ENCODE measurements at places on chromosomes 3 and 15.
A peak's percentile ranks its signal among the peaks of the same experiment; 100 is the strongest.

GRCh38 chr3:45319996-45320305, 68.4 kb upstream of the LARS2 start:
- no peak for DNase-seq

GRCh38 chr15:69546182-69546581, 93.6 kb downstream of the RPLP1 start:
- DNase-seq: no peak

DNA sequence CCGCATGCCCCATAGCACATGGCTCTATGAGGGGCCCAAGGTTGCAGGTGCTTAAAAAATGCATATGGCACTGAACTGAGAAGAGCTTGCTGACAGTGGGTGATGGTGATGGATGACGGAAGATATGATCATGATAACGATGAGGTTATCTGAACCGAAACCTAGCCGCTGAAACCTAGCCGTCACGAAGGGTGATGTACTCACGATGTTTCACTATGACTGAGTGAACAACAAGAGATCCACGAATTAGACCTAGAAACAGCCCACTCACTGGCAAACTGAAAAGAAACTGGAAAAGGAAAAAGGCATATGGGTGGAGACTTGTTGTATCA, 57.6 kb upstream of the BCL6 start:
- no peak for DNase-seq

GRCh38 chr3:30607032-30607833, 832 bp downstream of the TGFBR2 start:
- peak; percentile 93 for DNase-seq

DNA sequence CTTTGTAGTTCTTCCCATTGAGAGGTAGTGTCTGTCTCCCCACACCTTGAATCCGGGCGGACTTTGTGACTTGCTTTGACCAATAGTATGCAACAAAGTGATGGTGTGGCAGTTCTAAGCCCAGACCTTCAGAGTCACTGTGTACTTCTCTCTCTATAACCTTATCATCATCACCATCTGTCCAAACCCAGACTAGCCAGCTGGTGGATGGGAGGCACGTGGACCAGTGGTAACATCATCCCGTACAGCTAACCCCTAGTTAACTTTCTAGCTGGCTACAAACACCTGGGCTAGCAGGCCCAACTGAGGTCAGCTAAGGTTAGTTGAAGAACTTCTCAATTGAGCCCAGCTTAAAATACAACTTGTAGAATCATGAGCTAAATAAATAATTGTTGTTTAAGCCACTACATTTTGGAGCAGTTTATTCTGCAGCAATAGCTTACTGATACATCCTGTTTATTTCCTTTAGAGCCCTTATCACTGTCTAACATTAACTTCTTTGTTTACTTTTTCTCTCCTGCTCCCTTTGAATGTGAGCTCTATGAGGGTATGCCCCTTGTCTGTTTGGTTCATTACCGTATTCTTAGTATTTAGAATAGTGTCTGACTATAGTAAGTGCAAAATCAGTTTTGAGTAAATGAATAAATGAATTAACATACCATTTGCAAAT, 11.5 kb upstream of the CCR9 start:
- no peak for DNase-seq

DNA sequence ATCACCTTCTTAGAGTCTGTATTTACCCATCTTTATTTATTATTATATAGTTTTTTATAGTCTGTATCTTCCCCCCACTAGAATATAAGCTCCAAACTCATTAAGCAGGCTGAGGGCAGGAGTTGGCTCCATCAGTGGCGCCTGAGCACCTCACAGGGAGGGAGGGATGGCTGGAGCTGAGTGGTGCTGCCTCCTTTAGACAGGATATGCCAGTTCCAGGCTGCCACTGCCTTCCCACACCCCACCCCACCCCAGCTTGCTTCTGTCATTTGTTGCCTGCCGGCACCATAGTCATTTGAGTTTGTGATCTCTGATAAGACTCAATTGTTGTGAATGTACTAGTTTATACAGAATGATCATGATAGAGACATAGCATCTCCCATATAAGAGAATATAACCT, 85.5 kb downstream of the KLHL25 start:
- DNase-seq: no peak

DNA sequence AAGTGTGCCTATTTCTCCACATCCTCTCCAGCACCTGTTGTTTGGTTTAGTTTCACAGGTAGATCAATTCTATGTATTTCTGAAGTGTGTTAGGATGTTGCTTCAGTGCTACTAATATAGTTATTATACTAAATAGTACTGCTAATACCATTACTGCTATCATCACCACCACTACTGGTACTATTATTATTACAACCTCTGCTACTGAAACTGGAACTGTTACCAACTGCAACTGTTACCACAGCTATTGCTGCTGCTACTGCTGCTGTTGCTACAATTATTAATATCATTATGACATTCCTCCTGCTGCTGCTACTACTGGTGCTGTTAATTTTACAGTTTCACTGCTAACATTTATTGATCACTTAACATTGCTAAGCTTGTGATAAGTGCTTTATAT, 8.3 kb upstream of the LMOD3 start:
- no peak for DNase-seq

- no peak for DNase-seq
These were observed 15.7 kb upstream of the VEPH1 start for GRCh38 chr3:157518881-157519280.

GRCh38 chr15:42726114-42726513, 10.8 kb downstream of the CDAN1 start:
- DNase-seq: no peak

DNA sequence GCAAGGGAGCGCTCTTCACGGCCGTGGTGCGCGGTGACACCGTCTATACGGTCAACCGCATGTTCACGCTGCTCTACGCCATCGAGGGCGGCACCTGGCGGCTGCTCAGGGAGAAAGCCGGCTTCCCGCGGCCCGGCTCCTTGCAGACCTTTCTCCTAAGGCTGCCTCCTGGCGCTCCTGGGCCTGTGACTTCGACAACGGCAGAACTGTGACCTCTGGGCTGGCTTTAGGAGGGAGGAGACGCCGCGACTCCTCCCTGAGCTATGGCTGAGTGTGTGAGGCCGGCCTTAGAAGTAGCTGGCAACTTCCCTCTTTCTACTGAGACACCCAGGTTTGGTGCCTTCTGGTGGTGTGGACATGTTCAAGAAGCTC, 1.4 kb downstream of the KBTBD13 start:
- peak; percentile 87 for DNase-seq

- no peak for DNase-seq
These were observed 17.8 kb upstream of the SCAMP5 start for GRCh38 chr15:74977599-74977998.

- DNase-seq: no peak
These were observed 888.2 kb downstream of the CADM2 start for GRCh38 chr3:85846940-85847339.

- no peak for DNase-seq
These were observed 1.6 kb downstream of the NECTIN3 start for GRCh38 chr3:111073218-111073617.

DNA sequence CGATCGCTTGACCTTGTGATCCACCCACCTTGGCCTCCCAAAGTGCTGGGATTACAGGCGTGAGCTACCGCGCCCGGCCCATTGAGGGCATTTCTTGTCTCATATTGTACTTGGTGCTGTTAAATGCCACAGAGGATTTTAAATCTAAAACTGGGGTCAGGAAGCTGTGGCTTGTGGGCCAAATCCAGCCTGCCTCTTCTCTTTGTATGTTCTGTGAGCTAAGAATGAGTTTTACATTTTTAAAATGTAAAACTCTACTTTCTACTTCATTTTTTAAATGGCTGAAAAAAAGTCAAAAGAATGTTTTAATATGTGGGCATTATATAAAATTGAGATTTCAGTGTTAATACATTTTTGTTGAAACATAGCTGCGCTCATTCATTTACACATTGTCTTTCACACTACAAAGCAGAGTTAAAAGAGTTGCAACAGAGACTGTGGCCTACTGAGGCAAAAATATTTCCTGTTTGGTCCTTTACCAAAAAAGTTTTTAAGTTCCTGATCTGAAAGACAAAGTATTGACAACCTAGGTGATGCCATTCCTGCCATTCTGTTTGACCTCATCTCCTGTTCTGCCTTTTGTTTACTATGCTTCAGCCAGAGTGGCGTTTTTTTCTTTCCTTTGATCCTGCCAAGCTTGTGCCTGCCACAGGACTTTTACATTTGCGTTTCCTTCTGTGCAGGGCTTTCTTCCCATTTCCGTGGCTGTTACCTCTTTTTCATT, 50.4 kb downstream of the PDCD6IP start:
- DNase-seq: no peak

- no peak for DNase-seq
These were observed 7.3 kb upstream of the TM6SF1 start for GRCh38 chr15:83100097-83100646.

- DNase-seq: peak; percentile 64
These were observed 32.2 kb downstream of the SLC41A3 start for GRCh38 chr3:126051741-126052140.

DNA sequence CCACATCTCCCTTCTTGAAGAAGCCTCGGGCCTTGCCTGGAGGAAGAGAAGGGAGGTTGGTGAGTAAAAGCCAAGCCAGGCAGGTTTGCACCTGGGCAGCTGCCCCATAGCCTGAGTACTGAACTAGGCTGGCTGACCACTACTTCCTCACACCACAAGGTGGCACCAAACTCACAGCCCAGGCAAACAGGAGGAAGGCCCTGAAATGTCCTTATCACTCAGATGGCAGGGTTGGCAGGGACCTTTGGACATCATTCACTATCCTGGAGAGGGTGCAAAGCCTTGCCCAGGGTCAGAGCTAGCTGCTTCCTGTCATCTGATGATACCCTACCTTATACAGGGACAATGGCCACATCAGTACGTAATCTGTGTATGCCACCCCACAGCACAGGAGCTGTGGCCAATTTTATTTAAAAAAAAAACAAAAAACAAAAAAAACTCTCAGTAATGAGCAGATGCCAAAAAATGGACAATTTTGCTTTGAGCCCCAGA, 2.2 kb upstream of the GRAMD2A start:
- peak; percentile 89 for DNase-seq

- DNase-seq: no peak
These were observed 5.3 kb upstream of the INSYN1 start for GRCh38 chr15:73758461-73758860.

DNA sequence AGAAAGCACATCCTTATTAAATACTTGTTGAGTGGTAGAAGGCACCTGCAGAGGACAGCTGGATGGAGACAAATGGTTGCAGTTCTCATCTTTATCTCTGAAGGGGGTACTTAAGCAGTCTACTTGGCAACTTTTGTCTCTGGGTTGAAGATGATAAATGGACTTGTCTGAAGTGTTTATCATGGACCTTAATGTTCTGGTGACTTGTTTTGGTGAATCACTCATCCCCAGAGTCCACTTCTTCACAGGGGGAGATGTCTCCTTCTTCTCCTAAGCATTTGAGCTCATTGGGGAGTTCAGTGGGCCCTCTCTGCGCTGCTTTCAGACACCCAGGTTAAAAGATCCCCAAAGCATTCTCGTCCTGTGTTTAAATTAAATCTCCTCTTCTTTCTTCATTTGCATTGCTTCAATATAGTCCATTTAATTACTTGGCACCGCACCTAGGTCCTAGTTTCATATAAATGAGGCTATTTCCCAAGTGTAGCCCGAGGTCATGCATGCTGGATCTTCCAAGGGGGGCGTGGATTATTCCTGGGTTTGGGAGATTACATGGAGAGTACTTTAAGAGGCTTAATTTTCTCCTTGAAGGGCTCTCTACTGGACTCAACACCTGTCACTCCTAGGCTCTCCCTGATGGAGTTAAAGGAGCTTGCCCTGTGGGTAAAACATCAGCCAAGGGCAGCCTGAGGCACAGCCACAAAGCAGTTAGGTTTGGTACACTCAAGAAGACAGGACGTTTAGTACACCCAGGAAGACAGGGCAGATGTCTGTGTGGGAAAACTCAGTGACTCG, 239.3 kb upstream of the C2CD4B start:
- no peak for DNase-seq

DNA sequence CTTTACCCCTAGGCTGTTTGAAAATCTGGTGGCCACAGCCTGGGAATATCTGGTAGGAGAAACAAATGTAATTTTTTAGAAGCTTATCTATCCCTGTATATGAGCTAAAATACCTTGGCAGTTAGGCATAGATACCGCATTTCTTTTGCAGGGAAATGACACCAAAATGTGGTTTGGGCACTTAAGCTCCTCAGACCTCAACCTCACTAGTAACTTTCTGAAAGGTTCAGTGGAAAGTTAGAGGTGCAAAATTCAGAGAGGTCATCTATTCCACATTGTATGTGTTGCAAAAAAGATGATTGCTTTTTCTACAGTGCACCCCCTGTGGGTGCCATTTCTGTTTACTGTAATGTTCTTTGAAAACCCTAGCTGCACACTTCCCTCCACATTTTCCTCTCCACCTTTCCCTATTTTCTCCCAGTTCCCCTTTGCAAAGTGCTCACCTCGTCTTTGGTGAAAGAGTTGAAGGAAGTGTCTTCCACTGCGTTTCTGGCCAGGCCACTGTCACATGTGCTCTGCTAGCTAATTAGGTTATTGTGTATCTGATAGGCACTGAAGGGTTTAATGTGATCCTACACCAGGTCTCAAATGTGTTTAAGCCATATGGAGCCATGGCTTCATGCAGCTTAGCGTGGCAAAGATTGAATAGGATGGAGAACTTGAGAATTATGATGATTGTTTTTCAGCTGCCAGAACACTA, 1.3 kb downstream of the SACM1L start:
- DNase-seq: no peak

DNA sequence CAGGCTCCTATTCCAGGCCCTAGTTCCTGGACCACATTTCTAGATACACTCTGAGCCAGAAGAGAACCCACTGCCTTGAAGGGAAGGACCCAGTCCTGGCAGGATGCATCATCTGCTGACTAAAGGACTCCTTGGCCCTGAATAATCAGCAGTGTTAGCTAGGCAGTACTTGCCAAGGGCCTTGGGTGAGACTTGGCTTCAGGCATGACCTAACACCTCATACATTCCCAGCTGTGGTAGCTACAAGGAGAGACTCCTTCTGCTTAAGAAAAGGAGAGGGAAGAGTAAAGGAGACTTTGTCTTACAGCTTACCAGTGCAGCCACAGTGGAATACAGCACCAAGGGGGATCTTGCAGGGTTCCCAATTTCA, 26.4 kb downstream of the PEAK1 start:
- no peak for DNase-seq

DNA sequence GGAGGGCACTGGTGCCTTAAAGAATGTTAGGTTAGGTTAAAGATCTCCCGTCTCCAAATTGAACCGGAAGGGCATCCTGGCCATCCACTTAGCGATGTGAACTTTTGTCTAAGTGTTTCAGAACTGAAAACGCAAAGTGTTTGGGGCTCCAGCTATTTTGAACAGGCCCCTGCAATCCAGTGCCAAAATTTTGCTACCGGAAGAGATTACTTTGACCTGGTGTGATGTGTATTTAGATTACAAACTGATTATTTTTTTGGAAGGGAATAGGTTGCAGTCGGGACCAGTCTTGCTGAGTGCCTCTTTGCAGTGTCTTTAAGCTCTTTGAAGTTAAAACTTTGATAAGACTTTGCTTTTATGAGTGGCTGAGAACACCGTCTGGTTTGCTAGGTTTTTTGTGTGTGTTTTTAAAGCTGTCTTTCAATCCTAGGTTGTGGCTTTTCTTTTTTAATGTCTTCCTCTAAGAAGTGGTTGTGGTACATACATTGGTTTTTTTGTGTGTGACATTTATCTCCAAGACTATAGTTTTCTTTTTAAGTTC, 179.6 kb downstream of the OR4M2 start:
- DNase-seq: peak; percentile 18

All from posterior vena cava (tissue), 2 donors.